ENCODE measurements at places on chromosomes 6 and 20.

- DNase-seq: no peak
Observed at GRCh38 chr6:81557811-81558210, 194.7 kb downstream of the TENT5A start.

DNA sequence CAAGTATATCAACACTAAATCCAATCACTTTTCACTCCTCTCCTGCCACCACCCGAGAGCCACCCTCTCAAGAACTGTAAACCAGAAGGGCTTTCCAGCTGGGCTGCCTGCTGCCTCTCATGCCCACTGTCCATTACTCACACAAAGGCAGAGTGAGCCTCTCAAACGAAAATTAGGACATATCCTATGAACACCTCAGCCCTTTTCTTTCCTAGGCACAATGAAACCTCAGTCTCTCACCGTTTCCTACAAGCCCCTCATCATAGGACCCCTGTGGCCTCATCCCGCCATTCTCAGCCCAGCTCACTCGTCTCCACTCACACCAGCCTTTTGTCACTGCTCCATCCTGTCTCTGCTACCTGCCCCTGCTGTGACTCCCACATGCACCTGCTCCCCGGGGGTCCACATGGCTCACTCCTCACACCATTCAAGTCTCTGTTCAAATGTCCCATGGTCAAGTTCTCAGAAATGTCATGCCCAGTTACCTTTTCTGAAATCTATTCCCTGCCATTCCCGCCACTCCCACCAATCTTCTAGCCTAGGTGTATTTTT lies 7.4 kb downstream of the HLA-F start:
- DNase-seq: no peak

DNA sequence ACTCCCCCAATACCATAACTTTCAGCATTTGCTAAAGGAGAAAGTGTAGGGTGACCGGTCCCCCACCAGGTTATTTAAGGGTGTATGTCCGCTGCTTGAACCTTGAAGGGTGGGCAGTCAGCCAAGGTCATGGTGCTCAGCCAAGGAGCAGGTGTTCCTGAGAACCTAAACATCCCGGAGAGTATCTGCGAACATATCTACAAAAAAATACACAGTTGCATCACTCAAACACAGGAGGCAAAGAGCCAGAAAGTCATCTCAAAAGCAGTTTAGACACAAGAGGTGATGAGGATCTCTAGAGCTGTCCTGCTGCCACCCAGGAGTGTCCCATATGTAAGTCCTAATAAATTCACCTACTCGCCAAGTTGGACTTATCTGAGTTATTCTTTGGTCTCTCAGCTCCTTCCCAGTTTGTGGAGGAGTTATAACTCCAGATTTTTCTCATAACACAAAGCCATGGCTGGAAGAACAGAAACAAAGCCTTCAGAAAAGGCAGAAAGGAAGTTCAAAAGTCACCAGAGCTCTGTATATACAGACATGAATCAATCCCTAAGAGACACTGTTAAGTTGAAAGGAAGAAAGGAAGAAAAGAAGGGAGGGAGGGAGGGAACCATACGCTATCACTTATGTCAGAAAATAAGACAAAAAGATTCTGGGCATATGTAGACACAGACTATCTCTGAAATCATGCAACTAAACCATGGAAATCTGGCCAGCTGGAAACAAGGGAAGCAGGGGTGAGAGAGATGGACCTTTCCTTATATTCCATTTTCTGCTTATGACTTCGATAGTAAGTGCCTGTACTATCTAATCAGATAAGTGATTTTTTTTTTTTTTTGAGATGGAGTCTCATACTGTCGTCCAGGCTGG lies 11.3 kb downstream of the MBOAT1 start:
- no peak for DNase-seq

- no peak for DNase-seq
Observed at GRCh38 chr6:9532621-9533557, 882.0 kb downstream of the TFAP2A start.

- no peak for DNase-seq
Observed at GRCh38 chr20:25355011-25355595, 35.5 kb downstream of the ABHD12 start.

- DNase-seq: peak; percentile 69
Observed at GRCh38 chr6:136783495-136784270, 8.6 kb downstream of the MAP3K5 start.

GRCh38 chr20:49508435-49509199 lies 26.1 kb upstream of the KCNB1 start:
- no peak for DNase-seq
